ENCODE measurements at places on chromosomes 16 and 17.
A peak's percentile ranks its signal among the peaks of the same experiment; 100 is the strongest.

GRCh38 chr16:67598527-67598926 is 36.2 kb downstream of the CTCF start:
- no peak for DNase-seq

GRCh38 chr16:80341263-80341662 is 199.5 kb upstream of the DYNLRB2 start:
- DNase-seq = no peak

GRCh38 chr16:12314653-12315185 is 338.2 kb downstream of the SNX29 start:
- DNase-seq = no peak

DNA sequence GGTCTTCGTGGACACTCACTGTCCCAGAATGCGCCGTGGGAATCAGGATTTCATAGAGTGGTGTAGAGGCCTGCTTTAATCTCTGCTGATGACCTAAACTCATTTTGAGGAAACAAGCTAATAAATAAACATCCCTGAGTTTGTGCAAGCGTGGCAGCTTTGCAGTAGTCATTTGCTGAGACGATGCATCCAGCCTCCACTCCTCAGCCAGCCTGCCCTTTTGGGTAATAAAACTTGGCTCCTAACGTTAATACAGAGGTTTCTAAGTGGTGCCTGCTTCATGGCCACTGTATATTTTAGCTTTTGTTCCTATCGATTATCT is 1.3 kb downstream of the DGKE start:
- no peak for DNase-seq

DNA sequence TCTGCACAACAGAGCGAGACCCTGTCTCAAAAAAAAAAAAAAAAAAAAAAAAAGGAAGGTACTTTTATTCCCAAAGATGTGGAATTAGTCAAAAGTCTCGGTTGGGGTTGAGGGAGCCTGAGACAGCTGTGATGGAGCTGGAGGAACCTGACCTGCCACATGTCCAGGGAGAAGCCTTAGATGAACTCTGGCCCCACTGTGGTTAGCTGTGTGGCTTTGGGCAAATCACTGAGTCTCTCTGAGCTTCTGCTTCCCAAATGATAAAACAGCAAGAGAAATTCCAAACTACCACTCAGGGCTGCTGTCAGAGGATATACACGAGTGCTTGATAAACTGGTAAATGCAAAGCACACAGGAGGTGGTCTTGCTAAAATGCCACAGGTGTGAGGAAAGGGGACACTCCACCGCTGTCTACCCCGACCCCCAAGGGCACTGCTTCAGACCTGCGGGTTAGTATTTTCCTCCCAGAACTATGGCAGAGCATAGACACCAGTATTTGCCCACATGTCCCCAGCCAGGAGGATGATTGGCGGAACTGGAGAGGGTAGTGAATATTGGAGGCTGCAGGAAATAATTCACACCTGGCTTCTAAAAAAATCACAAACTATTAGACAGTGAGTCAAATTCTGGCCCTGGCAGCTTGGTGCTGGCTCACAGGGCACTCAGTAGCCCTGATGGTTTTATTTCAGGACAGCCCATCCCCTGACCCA is 14.7 kb downstream of the DRC3 start:
- no peak for DNase-seq

DNA sequence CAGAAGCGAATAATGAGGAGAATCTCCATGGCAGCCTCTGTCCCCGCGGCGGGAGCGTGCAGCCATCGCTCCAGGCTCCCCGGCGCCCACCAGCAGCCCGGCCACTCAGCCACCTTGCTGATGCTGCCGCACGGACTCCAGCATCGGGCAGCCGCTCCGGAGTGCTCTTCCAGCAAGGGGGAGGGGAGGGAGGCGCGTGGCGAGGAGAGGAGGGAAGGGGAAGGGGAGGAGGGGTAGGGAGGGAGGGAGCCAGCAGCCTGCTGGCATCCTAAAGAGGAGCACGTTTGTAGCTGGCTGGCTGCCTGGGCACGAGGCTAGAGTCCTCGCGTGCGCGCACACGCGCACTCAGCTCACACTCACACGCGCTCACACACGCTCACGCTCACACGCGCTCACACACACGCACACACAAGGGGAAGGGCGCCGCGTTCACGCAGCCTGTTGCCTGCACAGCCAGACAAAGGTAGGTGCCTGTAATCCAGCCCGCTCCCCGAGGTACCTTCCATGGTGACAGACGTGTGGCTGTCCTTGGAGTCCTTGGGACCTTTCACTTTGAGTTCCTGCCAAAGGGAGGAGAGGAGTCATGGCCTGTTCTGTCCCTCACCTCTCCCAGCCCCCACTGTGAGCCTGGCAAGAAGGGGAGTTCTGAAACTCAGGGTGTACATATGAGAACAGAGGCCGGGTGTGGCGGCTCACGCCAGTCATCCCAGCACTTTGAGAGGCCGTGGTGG is 82.1 kb downstream of the TIMM22 start:
- DNase-seq = no peak

DNA sequence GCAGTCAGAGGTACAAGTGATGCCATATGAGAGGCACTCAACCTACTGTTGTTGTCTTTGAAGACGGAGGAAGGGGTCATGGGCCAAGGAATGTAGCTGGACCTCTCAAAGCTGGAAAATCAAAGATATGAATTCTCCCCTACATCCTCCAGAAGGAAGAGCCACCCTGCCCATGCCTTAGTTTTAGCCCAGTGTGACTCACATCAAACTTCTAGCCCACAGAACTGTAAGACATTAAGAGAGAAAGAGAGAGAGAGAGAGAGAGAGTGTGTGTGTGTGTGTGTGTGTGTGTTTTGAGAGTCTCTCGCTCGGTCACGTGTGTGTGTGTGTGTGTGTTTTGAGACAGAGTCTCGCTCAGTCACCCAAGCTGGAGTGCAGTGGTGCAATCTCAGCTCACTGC is 87.1 kb downstream of the STX8 start:
- DNase-seq = no peak

GRCh38 chr17:623121-623520 is 91.5 kb downstream of the VPS53 start:
- no peak for DNase-seq

GRCh38 chr17:8859027-8859803 is 8.3 kb downstream of the PIK3R6 start:
- no peak for DNase-seq

DNA sequence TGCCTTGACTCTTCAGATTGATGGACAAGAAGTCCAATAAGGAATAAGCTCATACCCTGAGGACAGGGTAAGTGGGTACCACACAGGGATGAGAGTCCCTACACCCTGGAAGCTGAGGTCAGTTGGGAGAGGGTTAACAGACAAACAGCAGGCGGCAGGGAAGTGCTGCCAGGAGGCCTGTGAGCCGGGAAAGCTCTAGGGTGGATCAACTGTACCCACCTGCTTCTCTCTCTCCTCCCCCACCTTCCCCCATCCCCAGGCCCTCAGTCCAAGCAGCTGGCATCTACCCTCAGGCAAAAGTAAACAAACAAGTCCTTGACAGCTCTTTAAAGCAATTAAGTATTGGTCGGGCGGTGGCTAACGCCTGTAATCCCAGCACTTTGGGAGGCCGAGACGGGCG is 20.7 kb upstream of the MYLK3 start:
- DNase-seq = no peak

DNA sequence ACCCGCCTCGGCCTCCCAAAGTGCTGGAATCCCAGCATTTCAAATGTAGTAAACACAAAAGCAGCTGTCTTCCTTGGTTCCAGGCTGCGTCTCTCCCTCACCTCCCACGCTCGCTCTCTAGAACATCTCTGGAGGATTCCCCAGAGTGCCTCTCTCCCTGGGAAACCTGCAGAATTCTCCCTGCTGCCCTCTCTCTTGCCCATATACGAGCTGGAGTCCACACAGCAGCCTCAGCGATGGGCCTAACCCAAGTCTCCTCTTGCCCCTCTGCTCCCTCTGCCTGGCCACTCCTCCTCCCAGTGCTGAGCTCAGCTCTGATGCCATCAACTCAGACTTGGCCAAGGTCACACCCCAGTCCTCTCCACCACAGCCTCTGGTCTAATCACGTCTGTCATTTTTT is 10.6 kb downstream of the GPRC5B start:
- DNase-seq = no peak

- no peak for DNase-seq
These were observed 202.3 kb upstream of the CIBAR2 start for GRCh38 chr16:85314512-85314971.

GRCh38 chr16:24736758-24737157 is 7.3 kb downstream of the TNRC6A start:
- no peak for DNase-seq

DNA sequence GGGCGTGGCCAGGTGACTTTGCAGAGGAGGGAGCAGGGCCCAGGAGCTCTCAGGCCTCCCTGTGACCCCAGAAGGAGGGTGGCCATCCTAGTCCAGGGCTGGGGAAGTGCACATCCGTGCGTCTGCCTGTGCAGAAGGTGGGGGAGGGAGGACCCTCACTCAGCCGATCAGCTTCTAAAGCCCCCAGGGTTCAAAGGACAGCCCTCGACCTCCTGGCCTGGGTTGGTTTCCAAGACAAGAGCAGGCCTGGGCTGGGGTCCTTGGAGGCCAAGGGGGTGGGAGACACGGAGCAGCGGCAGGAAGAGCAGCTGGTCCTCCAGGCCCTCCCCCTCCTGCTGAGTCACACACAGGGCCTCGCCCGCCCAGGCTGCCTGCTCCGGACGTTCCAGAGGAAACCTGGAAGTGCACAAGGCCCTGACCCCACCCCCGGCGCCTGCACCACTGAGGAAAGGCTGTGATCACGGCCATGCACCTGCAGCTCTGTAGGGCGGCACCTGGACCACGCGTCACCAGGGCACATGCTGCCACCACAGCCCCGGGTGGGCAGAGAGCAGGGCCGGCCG is 67.1 kb upstream of the ZNF469 start:
- DNase-seq = no peak

DNA sequence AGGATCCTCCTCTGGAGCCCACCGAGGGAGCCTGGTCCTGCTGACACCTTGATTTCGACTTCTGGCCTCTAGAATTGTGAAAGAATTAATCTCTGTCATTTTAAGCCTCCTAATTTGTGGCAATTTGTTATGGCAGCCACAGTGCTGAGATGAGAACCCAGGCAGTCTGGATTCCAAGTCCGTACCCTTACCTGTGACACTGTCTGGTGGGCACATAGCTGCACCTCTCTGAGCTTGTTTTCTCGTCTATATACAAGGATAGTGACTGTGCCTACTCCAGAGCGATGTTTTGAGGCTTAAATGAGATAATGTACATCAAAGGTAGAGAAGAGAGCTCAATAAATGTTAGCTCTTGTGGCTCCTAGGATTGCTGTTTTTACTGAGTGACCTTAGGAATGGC is 128.4 kb upstream of the MPHOSPH6 start:
- DNase-seq = no peak

DNA sequence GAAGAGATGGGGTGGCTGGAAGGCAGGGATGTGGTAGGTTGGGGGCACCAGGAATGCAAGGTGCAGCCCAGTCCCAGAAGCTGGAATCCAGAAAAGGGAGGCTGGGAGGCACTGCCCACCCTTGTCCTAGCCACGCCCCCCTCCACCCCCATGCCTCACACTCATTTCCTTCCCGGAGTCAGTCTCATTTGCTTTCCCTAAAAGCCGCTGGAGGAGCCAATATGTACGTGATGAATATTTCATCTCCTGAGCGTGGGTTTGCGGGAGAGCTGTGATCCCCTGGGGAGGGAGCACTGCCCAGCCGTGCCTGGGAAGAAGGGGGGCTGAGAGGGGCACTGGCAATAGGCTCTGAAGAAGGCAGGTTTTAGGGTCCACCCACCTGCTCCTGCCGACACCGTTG is 124.5 kb upstream of the LHX1 start:
- no peak for DNase-seq

- no peak for DNase-seq
These were observed 87.8 kb upstream of the CDH5 start for GRCh38 chr16:66278604-66279262.

DNA sequence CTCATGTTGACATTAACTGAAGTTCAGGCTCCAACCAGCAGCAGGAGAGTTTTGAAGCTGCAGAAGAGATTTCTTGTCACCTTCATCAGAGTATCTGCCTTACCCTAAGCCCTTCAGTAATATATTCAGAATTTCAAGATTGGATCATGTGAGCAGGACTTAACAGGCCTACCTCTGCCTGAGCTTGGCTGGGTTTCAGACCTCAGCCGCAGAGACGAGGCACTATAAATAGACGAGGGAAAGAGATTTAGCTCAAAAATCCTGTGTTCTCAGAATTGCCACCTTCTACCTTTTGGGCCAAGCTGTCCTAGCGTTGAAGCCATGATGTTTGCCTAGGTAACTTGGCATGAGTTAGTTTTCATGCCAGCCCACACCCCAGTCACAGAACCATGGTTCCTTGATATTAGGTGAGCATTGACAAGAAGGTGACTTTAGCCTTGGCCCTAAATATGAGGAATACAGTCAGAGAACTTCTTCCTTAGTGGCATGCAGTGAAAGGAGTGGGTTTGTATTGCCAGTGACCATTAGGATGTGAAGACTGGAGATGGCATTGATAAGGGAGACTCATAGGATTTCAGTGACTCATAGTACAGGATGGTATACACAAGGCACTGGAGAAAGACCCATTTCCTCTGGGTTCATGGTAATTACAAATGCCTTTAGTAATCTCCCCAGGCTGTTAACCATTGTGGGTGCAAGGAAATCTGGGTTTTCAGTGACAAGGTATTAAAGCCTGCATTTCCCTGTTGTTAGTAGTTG is 224.3 kb downstream of the MSI2 start:
- no peak for DNase-seq

- peak; percentile 59 for DNase-seq
These were observed 5.5 kb downstream of the GAS2L2 start for GRCh38 chr17:35747540-35748017.

- DNase-seq = no peak
These were observed 31.4 kb upstream of the GFOD2 start for GRCh38 chr16:67750466-67750865.

- DNase-seq = no peak
These were observed 27.6 kb downstream of the NXPH3 start for GRCh38 chr17:49603238-49603637.

GRCh38 chr17:29131814-29132682 is 48.1 kb downstream of the MYO18A start:
- no peak for DNase-seq

GRCh38 chr17:77770331-77771105 is 188.0 kb upstream of the TNRC6C start:
- no peak for DNase-seq

DNA sequence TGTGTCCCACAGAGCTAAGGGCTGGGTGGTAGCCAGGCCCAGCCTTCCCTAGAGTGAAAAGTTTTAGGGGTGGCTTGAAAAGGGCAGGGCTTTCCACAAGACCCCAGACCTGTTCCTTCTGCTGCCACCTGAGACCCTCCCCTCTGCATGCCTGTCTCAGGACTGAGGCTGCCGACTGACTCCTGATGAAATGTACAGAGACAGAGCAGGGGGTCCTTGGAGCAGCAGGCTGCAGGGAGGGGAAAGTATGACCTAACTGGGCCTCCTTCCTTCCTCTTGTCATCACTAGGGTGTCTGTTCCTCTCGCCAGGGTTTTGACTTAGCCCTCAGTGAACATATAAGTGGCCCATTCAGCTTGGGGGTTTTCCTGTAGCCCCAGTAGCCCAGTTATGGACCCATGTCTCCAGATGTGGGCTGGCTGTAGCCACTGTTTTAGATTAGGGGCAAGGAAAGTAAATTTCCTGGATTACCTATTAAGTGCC is 14.9 kb upstream of the NFATC3 start:
- no peak for DNase-seq

GRCh38 chr16:71254832-71255525 is 24.5 kb upstream of the HYDIN start:
- DNase-seq = no peak

Data from stimulated activated CD4-positive, alpha-beta T cell treated with anti-CD3 and anti-CD28 coated beads, Interleukin-1b, Interleukin-23, amount 100 ng/mL, for 24 hours (primary cell).